RWPE1 (cell line): ENCODE measurements at places on chromosomes 7 and 10.

DNA sequence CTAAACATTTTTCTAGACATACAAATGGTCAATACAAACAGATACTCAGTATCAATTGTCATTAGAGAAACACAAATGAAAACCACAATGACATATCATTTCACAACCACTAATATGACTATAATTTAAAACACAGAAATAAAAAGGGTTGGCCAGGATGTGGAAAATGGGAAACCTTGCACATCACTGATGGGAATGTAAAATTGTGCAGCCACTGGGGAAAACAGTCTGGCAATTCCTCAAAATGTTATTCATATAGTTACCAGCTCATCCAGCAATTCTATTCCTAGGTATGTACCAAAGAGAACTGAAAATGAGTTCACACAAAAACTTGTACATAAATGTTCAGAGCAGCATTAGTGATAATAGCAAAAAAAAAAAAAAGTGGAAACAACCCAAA is 106.1 kb upstream of the LRRTM3 start:
- DNase-seq: no peak

- DNase-seq: no peak
Measured at GRCh38 chr10:126014309-126014708, 117.9 kb downstream of the FANK1 start.

GRCh38 chr7:30594048-30594539 is 584 bp upstream of the GARS1 start:
- DNase-seq: peak; percentile 39

DNA sequence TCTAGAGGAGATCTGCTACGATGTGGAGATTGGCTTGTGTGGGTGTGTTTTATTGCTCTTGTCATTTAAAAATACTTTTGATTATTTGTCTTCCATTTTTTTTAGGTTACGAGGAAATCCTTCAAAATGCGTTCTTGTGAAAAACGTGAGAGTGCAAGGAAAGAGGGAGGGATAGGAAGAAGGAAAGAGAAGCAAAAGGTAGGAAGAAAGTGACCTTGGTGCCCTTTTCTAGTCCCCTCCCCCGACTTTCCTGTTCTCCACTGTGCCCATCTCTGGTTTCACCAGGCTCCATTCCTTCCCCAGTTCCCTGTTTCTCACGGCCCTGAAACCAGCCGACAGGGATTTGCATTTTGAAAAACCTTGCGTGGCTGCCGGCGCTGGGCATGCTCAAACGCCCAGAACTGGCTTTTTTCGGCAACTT is 506 bp upstream of the GNAI1 start:
- no peak for DNase-seq

GRCh38 chr10:124308056-124308645 is 110.6 kb downstream of the OAT start:
- no peak for DNase-seq

- DNase-seq: no peak
Measured at GRCh38 chr10:132728321-132728720, 57.6 kb downstream of the NKX6-2 start.

DNA sequence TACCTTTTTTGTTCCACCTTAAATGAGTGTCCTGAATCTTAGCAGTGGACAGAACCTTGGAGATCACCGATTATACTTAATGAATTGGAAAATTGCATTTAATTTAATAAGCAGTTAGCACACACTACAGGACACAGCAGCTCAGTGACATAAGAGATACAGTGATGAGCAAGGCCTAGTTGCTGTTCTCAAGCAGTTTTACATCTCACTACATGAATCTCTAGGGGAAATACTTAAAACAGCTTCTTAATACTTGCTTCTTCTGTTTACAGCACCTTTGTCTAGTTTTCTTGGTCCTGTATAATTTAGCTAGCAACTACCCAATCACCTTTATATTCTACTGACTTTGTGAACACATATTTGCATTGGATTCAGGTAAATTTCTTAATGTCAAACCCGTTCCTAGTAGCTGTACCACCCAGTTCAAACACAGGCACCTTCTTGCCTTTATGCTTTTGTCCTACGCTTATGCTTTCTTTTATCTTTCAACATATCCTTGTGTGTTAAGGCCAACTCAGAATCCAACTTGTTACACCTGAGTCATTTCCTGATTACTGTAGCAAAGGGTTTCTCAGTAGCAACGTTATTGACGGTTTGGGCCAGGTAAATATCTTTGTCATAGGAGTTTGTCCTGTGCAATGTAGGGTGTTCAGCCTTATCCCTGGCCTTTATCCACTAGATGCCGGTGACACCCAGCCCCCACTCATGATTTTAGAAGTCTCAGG is 1.8 kb downstream of the STAM start:
- peak; percentile 38 for DNase-seq
